Dorsolateral prefrontal cortex (tissue), 122 donors: ENCODE measurements at places on chromosomes 6 and 20.

GRCh38 chr20:16314320-16314719 lies 258.9 kb downstream of the KIF16B start:
- no peak for DNase-seq

DNA sequence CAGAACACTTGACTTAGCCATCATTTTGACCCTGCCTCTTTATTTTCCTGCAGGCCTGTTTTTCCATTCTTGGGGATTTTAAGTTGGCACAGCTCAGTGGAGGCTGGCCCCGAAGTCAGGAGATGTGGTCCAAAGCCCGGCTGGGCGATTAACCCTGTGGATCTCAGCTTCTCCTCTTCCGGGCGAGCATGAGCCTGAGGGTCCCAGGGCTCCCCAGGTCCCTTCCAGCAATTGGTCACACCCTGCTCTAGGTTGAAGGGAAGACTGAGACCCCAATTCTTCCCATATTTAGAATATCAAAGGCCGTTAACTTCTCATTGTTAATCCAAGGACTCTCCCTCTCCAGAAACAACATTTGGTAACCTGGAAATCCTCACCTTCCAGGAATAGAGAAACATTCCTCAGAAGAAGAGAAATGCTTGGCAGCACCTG lies 2.3 kb downstream of the THBS2 start:
- no peak for DNase-seq

GRCh38 chr6:165704045-165704748 lies 41.2 kb upstream of the PDE10A start:
- peak; percentile 85 for DNase-seq

DNA sequence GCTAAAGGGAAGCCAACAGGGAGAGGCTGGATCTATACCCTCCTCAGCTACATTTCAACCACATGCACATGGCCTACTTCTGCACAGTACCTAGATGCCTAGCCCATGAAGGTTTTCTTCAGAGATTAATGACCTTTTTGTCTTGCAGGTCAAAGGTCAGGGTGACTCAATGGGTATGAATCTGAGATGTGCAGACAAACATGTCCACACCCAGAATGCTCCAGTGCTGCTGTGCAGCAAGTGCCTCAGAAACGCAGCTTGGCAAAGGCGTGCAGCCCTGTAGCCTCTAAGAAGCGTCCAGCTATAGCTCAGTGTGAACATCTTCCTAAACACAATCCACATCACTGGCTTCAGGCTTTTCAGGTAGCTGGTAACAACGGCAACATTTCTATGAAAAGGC lies 24.4 kb downstream of the MAP1LC3A start:
- DNase-seq: no peak

DNA sequence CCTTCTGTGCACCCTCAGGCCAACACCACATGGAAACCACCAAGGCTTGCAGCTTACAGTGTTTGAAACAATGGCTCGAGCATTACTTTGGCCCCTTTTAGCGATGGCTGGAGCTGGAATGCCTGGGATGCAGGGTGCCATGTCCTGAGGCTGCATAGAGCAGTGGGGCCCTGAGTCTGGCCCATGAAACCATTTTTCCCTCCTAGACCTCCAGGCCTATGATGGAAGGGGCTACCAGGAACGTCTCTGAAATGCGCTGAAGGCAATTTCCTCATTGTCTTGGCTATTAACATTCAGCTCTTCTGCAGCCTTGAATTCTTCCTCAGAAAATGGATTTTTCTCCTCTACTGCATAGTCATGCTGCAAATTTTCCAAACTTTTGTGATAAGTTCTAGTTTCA lies 29.9 kb upstream of the SERINC1 start:
- DNase-seq: no peak

- DNase-seq: no peak
These were observed 11.9 kb upstream of the NPBWR2 start for GRCh38 chr20:64119301-64119680.

DNA sequence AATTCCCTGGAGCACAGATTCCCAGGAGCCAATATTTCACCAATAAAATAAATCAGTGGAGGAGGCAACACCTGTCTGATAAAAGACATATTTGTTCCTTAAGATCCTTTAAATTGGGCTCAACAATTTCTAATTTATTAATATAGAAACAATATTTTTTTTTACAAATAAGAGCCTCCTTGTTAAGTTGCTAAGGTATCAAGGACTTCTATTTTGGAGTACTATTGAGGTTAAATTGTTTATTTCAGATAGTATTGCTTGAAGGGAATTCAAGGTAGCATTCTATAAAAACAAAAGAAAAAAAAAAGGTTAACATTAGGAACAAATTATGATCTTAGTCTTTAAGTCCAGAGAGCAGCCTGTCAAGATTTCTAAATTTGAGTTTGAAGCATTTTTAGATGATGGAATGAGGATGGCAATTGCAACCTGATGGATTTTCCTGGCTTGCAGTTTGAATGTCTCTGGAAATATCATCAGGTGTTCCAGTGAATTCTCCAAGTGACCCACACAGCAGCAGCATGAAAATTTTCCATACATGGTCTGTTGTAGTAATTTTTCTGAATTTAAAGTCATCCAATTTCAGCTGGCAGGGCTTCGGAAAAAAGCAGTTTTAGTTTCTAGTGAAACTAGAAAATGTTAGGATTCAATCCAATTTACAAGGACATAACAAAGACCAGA lies 19.3 kb upstream of the NCR2 start:
- no peak for DNase-seq

- no peak for DNase-seq
These were observed 123.7 kb upstream of the BTN3A2 start for GRCh38 chr6:26241033-26241895.

GRCh38 chr6:42915732-42916131 lies at the start of gene PTCRA:
Gene PTCRA (plus strand): TSS chr6:42916053. CDS start chr6:42916070, 17 bp downstream.
- no peak for DNase-seq

GRCh38 chr20:1212607-1213396 lies 9.5 kb downstream of the C20orf202 start:
- peak; percentile 67 for DNase-seq

DNA sequence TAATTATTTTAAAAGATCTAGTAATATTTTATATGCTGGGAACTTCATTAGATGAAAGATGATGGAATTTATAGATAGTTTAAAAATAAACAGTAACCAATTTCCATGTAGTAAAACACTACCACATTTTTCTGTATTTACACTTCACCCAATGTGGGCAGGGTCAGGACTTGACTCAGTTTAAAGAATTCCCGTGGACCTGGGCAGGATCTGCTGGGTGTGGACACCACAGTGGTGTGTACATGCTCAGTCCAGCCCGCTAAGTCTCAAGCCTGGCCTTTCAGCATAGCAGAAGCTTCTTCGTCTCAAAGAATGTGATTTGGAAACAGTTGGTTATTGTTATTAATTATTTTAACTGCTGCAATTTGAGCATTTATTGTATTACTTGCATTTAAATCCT lies 364.2 kb downstream of the SYNE1 start:
- no peak for DNase-seq

DNA sequence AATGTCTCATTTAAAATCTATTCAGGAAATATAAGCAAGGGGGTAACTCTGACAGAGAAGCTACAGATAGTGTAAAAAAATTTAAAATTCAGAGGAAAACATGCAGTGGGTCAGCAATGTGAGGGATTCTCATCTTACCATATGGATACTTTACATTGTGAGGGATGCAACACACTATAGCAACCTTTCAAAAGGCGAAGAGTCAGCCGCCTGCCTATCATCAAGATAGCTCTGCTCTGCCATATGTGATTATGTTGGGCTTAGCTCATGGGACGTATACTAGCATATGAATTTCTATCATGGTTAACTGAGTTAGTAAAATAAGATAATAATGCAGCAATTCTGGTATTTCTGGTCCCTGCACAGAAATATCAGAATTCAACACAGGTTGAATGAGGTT lies 130.9 kb downstream of the MAP3K7 start:
- no peak for DNase-seq

DNA sequence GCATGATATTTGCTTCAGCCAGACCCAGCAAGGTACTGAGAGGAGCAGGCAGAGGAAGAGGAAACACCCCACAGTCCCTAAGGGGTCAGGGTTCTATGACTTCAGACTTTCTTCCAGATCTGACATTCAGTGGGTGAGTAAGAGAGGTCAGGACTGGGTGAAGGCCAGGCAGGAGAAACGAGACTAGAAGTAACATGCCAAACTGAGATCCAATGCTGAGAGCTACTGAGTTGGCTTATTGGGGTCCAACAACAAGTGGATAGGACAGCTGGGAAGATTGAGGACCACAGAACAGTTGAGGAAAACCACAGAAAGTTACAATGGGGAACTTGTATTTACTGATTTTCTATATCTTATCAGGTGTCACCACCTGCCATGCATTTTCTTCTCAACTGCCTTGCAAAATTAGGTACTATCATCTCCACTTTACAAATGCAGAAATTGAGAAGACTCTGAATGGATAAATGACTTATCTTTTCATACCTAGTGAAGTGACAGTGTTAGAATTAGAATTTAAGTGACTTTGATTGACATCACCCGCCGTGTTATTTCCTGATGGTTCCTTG lies 43.8 kb upstream of the HIVEP1 start:
- DNase-seq: no peak

GRCh38 chr6:149064660-149065015 lies 252.9 kb upstream of the TAB2 start:
- no peak for DNase-seq

- DNase-seq: no peak
These were observed 41.5 kb downstream of the CTCFL start for GRCh38 chr20:57483287-57484050.

- DNase-seq: no peak
These were observed 2.4 kb downstream of the C6orf132 start for GRCh38 chr6:42140032-42140431.

- no peak for DNase-seq
These were observed 16.1 kb upstream of the HFE start for GRCh38 chr6:26071135-26071534.

- DNase-seq: no peak
These were observed 40.4 kb upstream of the TINAG start for GRCh38 chr6:54267798-54268197.
